ENCODE measurements at places on chromosomes 7 and 10.
A peak's percentile ranks its signal among the peaks of the same experiment; 100 is the strongest.

DNA sequence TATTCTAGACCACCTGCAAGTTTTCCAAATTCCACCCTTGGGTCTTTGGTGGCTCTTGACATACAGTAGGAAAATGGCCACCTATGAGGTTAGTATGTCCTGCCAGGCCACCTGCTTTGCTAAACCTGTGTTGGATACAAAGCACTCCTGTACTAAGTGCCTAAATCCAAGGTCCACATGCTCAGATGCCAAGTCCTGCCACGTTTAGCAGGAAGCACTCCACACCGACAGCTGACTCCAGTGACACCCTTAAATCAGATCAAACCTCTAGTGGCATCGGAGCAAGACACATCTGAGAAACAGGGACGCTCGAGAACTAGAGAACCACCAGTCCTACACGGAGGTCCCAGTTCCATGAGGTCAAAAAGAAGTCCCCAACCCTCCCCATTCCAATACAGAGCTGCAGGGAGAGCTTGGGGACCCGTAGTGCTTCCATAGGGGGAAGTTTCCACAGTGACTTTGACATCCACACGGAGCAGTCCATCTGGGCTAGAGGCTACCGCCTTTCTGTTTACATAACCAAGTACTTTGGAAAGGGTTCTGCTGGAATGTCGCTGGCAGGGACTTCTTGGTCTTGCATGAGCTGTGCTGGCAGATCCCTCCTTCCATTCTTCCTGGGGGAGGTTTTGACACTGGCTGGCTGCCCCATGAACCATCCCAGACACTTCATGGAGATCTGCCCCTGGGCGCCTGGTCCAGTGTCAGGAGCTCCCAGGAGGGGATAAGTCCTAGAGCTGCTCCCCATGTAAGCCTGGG, 290.6 kb downstream of the PRPF18 start:
- peak; percentile 27 for DNase-seq

DNA sequence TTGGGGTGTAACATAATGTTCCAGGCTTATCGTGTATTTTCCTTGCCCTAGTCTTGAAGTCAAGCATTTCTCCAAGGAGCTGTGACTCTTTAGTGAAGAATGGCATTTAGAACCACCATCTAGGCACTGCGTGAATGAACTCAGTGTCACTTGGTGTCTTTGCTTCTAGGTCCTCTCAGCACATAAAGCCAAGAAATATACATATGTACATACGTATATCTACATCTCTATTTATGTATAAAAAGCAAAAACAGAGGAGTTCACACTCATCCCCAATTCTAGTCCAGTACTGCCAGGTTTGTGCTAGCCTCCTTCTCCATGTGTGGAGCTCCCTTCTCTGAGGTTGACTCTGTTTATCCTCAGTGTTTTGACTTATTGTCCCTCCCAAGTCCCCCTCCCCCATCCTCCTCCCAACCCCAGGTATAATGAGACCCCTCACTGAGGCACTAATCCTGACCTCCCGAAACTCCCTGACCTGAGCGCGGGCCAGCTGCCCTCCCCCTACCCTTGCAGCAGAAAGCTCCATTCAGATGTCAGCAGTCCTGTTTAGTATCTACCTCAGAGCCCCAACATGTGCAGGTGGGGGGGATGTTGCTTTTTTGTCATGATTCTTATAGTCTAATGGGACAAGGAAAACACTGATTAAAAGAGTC, 61.5 kb downstream of the GDI2 start:
- DNase-seq: no peak

- DNase-seq: no peak
Observed at GRCh38 chr7:96244992-96245292, 77.0 kb downstream of the SLC25A13 start.

GRCh38 chr7:1720326-1720725, 50.2 kb downstream of the ELFN1 start:
- no peak for DNase-seq

DNA sequence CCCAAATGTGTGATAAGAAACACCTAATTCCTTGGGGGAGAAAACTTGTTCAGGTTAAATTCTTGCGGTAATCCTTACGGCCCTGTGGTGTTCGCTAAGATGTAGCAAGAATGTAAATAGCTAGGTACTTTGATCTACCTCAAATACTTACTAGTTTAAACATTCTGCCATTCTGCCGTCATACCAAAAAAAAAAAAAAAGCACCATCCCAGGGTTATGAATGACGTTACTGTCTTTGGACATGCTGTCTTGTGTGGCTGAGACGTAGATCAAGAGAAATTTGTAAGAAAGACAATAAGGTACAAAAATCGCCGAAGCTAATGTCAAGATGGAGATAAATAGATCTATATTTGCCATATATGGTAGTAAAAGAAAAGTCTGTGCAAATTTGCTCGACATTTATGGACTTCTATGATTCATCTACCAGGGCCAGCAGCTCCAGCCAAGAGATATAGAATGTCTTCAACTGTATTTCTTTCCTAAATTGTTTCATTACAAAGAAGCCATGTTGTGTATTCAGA, 195.6 kb downstream of the CUX1 start:
- DNase-seq: peak; percentile 15

GRCh38 chr10:111108441-111108840, 31.6 kb downstream of the ADRA2A start:
- DNase-seq: no peak

DNA sequence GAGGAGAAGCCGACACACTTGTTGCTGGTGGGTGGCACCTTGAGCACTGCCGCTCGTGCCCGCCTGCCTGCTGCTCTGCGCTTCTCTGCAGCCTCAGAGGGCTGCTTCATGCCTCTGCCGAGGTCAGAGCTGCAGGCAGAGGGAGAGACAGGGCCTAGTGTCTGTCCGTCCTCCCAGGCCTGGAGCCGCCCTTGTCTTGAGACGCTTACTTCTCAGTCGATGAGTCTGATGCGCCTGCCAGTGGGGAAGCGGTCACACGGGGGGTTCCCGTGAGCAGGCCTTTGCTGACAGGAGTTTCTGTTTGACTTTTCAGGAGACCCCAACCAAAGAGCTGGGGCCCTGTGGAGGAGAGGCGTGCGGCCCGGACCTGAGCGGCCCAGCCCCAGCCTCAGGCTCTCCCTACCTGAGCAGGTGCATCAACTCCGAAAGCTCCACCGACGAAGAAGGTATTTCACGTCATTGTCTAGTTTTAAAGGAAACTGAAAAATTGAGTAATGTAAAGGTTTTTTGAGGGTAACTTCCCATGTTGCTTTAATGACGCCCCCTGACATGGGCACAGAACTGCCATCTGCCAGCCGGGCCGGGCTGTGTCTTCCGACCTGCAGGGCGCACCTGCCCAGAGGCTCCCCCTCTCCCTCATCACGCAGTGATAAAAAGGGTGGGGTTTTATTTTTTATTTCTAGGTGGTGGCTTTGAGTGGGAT, 7.8 kb upstream of the BHLHA15 start:
- no peak for DNase-seq

DNA sequence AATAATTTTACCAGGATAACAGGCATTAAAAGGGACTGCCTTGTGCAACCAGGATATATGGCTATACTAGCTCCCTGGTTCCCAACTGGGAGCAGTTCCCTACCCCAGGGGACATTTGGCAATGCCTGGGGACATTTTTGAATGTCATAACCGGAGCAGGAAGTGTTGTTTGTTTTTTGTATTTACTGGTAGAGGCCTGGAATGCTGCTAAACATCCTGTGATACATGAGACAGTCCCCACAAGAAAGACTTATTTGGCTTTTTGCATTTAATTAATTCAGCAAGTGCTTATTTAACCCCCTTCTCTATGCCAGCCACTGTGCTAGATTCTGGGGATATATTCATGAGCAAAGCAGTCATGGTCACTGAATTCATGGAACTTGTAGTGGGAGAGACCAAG, 181.2 kb downstream of the BBS9 start:
- no peak for DNase-seq

DNA sequence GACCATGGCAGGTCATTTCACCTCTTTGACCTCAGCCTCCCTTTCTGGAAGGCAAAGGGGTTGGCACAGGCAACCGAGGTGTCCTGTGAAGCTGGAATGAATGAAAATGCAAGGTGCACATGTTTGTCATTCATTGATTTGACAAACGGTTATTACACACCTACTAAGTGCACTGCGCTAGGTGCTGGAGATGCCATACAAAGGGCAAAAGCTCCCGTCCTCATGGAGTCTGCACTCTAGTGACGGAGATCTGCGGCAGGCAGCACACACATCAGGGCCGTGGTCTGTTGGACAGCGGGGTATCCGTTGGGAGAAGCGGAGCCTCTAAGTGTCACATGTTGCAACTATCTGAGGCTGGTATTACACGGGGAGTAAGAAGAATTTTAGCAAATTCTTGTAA, 44.2 kb downstream of the PRF1 start:
- DNase-seq: no peak

GRCh38 chr10:86170255-86171108, 196.1 kb downstream of the GRID1 start:
- DNase-seq: no peak

DNA sequence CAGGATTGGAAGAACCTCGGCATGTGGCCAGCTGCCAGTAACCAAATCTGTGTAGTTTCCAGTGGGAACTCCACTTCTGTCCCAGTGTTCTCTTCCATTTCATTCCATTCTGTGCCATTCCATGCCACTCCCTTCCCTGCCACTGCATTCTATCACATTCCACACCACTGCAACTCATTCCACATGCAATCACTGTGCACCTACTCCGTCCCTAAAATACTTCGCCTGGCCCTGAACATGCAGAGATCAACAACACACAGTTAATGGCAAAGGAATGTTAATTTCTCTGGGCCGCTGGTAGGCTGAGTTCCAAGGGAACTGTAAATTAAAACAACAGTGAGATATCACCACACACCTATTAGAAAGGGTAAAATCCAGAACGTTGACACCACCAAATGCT, 64.8 kb downstream of the AKR1B1 start:
- no peak for DNase-seq

GRCh38 chr7:107966711-107967110, 36.2 kb downstream of the LAMB1 start:
- peak; percentile 85 for DNase-seq

DNA sequence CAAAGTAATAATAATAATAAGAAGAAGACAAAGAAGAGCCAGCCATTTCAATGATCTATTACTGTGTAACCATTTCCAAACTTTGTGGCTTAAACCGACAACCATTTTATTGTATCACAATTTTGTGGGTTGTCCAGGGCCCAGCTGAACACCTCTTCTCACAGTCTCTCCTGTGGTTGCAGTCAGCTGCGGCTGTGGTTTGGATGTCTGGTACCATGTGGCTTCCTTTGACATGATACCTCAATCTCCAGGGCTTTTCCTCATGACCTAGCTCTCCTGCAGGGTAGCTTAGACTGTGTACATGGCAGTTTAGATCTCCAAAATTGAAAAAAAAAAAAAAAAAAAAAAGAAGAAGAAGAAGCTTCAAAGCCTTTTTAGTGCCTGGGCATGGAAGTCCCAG, 72.6 kb upstream of the NFKB2 start:
- DNase-seq: no peak

- no peak for DNase-seq
Observed at GRCh38 chr7:151427705-151428377, 12.1 kb downstream of the CRYGN start.

GRCh38 chr7:92696584-92696983, 106.4 kb upstream of the FAM133B start:
- no peak for DNase-seq

GRCh38 chr7:133491846-133492652, 239.2 kb downstream of the EXOC4 start:
- no peak for DNase-seq

GRCh38 chr7:7272294-7272693, 90.0 kb downstream of the C1GALT1 start:
- DNase-seq: no peak

DNA sequence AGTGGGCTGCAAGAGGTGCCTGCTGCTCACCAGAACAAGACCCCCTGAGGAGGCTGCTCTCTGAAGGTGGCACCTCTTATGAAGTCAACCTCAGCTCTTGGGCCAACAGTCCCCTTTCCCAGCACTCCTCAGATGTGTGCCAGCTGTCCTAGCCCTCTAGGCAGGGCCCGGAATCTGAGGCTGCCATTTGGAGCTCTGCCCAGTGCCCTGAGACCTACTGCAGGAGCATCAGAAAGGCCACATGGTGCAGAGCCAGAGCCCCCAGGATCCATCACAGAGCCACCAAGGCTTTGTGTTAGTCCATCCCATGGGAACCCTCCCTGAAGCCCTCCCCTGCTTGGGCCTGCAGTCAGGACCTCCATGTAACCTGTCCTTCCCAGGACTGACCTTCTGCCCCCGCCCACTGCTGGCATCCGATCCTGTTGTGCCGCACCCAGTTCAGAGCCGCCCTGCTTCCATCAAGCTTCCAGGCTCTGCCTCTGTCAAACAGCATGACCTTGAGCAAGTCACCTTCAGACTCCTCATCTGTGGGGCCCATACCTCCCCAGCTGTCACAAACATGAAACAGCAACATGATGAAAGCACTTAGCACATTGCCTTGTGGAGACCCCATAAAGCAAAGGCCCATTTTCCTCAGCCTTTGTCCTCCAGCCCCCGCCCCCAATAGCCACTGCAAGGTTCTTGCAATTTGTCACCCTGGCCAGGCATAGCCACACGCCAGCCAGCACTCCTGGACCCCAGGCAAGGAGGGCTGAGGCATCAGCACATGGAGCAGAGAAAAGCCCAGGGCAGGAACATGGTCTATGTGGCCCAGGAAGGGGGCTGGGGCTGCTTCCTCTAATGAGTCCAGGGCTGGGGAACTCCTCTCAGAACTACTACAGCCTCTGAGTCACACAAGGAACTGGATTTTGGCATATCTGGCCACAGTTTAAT, 51.7 kb downstream of the GRID1 start:
- no peak for DNase-seq

GRCh38 chr7:47254081-47254977, 327.6 kb downstream of the TNS3 start:
- peak; percentile 61 for DNase-seq

- no peak for DNase-seq
Observed at GRCh38 chr7:66558660-66559465, 69.8 kb upstream of the KCTD7 start.

GRCh38 chr10:97981816-97982215, 48.6 kb downstream of the CRTAC1 start:
- DNase-seq: no peak

GRCh38 chr10:22343731-22344130, 1.6 kb upstream of the SPAG6 start:
- DNase-seq: no peak

- DNase-seq: peak; percentile 76
Observed at GRCh38 chr7:111363099-111363498, 199.2 kb downstream of the IMMP2L start.

All from HCEC 1CT (cell line).